ENCODE measurements at places on chromosomes 6 and 20.

GRCh38 chr6:96755096-96755495 is 82.2 kb downstream of the GPR63 start:
- no peak for DNase-seq

DNA sequence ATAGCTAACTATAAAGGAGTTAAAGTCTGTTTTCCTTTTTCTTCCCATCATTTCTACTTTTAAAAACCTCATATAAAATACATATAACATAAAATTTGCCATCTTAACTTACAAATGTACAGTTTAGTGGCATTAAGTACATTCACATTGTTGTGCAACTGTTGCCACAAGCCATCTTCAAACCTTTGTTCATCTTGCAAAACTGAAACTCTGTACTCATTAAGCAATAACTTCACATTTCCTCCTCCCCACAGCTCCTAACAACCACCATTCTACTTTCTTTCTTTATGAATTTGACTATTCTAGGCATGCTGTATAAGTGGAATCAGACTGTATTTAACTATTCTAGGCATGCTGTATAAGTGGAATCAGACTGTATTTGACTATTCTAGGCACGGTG is 4.5 kb downstream of the CCDC170 start:
- DNase-seq: no peak

DNA sequence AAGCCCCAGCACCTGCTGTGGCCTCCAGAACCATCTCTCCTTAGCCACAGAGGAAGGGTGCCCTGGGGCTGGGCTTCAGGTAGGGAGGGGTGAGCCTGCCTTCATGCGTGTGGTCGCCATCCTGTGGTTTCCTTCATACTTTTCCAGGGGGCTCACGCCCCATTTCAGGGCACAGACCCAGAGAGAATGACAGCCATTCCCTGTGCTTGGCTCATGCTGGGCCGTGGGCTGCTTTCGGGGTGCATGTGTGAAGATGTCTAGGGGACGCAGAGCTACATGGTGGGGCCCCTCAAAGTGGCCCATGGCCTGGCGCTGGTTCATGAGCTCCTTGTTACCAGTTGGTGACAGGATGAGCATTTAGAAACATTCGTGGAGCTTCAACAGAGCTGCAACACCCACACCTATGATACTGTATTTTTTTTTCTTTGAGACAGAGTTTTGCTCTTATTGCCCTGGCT is 190.3 kb upstream of the SLC24A3 start:
- no peak for DNase-seq

- DNase-seq: no peak
These were observed 225.9 kb downstream of the PTPRT start for GRCh38 chr20:42963796-42964195.

DNA sequence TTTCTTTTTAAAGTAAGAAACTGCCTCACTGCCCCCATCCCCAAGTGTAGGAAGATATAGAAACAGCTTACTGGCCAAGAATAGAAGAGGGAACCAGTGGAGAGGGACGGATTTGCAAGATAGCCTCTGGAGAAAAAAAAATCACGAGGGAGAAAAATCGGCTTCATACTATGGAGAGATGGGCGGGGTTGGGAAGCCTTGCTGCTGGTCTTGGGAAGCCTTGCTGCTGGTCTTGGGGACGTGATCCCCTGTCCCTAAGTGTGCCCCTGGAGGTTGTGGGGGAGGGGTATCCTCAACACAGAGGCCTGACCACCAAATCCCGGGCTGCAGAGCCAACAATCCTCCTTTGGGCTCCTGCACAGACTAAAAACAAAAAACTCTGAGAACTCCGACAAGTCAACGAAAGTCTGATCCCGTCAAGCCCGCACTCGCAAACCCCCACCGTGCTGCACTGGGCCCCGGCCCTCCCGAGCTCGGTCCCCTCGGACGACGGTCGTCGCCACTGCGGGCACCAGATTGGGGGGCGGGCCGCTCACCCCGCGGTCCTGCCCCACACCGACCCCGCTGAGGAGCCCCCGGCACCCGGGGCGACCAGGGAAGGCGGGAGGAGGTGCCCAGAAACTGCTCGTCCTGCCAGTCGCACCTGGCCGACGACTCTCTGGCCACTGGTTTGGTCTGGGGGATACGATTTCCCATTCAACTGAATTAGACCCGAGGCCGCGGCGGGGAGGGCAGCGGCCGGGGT is 750 bp downstream of the MAP7 start:
- no peak for DNase-seq

DNA sequence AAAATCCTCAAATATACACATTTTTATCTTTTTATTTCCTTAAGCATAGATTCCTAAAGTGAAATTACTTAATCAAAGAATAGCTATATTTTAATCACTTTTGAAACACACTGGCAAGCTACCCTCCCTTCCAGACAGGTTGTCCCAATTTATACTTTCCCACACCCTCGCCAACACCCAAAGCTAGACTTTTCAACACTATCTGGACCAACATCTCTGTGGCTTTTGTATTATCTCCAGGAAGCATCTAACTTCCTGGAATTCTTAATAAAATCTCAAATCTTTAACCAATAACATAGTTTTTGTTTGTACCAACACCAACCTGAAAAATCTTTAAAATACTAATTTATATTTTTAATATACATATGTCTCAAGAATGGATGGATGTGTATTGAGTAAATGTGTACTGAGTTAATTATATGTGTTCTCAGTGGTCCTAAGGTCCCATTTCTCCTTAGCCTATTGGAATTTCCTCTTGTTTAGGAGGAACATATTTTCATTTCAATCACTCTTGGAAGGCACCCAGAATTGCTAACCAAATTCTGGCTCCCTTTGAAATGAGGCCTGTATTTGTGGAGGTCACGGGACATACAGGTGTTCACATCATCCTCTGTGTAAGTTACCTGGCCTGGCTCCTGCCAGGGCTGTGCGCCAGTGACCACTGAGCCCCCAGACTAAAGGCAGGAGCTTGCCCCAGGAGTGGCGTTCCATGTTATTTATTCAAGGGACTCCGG is 17.4 kb upstream of the GFOD1 start:
- no peak for DNase-seq

DNA sequence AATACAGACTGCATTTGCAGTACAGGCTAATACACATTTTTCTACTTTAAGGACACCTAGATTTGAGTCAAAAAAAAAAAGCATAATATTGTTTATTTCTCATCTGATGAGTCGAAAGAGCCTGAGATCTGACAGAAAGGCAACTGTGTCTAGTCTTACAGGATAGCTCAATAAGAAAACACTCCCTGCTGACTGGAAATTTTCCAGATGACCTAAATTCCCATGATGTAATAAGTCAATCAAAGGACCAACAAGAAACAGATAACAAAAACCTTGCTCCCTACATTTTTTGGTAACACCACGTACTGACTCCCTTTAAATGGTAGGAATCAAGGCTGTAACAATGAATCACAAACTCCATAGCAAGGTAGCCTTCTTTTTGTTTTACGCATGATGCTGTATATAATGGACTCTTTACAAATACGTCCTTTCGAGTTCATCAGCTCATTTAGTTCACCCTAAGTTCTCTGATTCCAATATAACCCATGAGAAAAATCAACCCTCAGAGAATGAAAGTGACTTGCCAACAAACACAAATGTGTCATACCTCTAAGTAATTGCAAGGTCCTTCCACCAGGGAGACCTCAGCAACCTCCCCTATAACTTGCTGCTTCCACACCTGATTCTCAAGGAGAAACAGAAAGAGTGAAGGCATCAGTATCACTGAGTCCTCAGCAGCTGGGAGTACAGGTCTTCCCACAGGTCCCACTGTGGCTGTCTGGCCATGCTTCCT is 12.1 kb downstream of the TBX18 start:
- no peak for DNase-seq

DNA sequence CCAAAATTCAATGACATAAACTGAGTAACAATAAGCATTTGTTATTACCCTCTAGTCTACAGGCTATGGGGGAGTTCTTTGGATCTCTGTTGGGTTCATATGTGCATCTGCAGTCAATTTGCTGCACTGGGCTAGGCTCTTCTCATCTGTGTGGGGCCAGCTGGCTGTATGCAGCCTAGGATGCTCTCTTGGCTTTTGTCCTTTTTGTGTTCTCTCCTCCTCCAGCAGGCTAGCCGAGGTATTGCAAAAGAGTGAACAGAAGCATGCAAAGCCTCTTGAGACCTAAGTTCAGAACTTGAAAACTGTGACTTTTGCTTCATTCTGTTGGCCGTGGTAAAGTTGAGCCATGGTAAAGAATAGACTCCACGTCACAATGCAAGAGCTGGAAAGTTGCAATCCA is 62.8 kb upstream of the FOXO3 start:
- DNase-seq: no peak

- DNase-seq: no peak
These were observed 95.4 kb downstream of the ADGRB3 start for GRCh38 chr6:68730291-68731054.

- no peak for DNase-seq
These were observed 210.4 kb downstream of the ALDH8A1 start for GRCh38 chr6:134739299-134740026.

DNA sequence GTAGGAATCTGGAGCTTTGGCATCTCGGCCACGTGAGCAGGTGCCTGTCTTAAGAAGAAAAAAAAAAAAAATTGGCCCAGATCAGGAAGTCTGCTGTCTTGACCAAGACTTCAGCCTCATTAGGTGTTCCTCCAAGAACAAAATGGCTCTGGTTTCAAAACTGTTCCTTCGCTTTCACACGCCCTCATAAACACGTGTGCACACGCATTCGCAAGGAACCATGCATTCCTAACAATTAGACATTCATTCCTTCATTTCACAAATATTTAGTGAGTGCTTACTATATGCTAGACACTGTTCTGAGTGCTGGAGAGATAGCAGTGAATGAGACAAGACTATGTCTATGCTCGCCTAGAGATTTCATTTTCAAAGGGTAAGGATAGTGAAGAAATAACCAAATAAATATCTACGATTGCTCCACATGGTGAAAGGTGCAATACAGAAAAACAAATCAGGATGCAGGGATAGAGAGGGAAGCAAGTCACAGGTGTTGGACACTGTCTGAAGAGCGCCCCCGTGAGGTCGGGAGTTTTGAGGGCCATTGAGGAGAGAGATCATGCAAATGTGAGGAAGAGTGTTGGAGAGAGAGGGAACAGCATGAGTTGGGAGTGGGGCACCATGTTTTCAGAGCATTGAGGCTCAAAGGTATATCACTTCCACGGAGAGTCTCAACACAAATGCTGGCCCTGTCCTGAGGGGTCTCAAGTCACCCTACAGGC is 53.3 kb downstream of the CCDC170 start:
- no peak for DNase-seq

- no peak for DNase-seq
These were observed 37.9 kb downstream of the MAFB start for GRCh38 chr20:40651151-40651550.

DNA sequence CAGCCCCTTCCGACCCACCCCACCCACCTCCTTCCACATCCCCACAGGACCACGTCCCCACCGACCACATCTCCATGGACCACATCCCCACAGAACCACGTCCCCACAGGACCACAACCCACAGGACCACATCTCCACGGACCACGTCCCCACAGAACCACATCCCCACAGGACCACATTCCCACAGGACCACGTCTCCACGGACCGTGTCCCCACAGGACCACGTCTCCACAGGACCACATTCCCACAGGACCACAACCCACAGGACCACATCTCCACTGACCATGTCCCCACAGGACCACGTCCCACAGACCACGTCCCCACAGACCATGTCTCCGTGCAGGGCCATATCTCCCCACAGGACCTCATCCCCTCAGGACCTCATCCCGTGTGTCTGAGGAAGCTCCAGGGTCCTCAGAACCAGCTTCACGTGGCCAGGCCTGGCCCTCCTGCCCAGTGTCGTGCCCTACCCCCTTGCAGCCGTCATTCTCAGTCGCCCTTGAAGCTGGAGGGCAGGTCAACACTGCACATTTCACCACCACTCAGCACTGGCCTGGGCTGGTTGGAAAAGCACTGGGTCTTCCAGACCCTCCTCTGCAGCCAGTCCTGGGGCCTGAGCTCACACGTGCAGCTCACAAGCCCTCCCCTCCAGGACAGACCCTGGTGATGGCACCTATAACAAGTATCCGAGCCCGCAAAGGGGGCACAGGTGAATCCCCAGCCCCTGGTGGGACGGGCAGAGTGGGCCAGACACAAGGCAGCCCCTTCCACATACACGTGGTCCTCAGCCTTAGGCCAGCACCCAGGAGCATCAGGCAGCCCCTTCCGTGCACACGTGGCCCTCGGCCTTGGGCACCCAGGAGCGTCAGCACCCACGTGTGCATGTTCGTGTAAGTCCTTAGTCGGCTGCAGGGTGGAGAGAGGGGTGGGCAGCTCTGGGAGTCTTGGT is 3.9 kb downstream of the CHRNA4 start:
- DNase-seq: no peak

- DNase-seq: no peak
These were observed 159.5 kb upstream of the KHDRBS2 start for GRCh38 chr6:62445521-62445920.

- no peak for DNase-seq
These were observed 202.3 kb downstream of the DLL1 start for GRCh38 chr6:170088582-170088955.

DNA sequence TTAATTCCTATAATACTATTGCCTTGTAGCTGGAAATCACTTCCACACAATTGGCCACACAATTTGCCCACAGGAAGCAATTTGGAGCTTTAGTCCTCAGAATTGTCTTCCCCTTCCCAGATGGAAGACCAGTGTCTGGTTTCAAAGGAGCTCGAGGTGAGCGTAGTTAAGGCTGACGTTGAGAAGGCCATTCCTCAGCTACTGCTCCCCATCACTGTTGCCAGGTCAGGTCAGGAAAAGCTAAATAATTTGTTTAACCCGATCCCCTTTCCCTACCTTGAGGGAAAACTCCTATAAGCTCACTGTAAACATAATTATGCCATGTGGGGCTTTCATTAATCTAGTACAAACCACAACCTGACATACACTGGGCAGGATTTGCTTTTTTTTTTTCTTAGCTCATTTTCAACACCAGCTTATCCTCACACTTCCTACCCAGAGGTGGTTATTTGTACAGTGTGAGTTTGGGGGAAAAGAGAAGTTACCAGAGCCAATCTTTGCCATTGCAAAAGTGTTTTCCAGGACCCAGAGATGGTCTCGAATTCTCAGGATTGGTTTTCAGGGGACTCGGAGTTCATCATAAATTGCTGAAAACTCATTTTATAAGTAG is 242.7 kb downstream of the CLIC5 start:
- DNase-seq: no peak

DNA sequence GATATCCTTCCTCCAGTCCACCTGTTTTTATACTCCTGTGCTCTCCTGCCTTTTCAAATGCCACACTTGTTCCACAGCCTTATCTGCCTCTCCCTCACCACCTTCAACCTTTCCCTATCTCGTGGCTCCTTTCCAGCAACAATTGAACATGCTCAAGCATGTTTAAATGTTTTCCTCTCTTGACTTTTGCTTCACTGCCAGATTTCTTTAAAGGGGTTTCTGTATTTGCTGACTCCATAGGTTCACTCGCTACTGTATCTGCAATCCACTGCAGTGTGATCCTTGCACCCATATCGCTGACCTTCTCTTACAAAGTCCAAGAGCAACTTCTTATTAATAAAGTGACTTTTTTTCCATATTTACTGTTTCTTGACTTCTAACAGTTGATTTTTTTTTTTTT is 11.2 kb upstream of the GMNN start:
- no peak for DNase-seq

Data from cortex of kidney (tissue), 1 donor.